NCI-H226 (cell line): ENCODE measurements at places on chromosomes 3 and 15.

GRCh38 chr3:144011251-144011799 is 39.7 kb downstream of the DIPK2A start:
- DNase-seq, result no peak

- no peak for DNase-seq
Measured at GRCh38 chr15:51503003-51503402, 119.6 kb downstream of the DMXL2 start.

GRCh38 chr3:162348912-162349311 is 852.3 kb downstream of the OTOL1 start:
- no peak for DNase-seq

- no peak for DNase-seq
Measured at GRCh38 chr3:183080628-183081027, 18.7 kb downstream of the MCCC1 start.
